ENCODE measurements at places on chromosomes 5 and 9.
A peak's percentile ranks its signal among the peaks of the same experiment; 100 is the strongest.

DNA sequence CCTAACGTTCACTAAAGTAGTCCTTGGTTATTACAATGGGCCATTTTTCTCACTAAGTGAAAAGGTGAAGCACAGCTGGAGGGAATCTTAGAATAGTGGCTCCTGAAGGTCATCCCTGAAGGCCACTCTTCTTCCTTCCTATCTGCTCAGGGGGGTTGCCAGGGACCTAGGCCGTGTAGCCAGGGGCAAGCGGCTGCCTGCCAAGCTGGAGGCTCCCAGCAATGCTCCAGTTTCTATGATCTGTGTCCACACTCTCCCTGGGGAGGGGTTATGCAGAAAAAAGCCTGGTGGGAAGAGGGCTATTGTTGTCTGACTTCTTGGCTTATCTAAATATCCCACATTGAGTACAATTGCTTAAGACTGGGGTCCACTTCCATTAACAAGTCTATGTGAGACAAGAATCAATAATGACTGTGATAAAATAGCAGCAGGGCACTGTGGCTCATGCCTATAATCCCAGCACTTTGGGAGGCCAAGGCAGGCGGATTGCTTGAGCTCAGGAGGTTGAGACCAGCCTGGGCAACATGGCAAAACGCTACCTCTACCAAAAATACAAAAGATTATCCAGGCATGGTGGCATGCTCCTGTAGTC lies 3.8 kb downstream of the NMRK1 start:
- no peak overlapping the region for H3K4me3 ChIP-seq
- H3K27me3 ChIP-seq: no peaks in the 10 kb centered on the region
- no peak for DNase-seq
- no peak overlapping the region for H3K27ac ChIP-seq
- no peaks in the 10 kb centered on the region for H3K36me3 ChIP-seq

GRCh38 chr5:137220523-137220927 lies 278.6 kb downstream of the SPOCK1 start:
- no peak overlapping the region for H3K4me3 ChIP-seq
- no peak overlapping the region for H3K27ac ChIP-seq
- DNase-seq: peak; percentile 93
- no peaks in the 10 kb centered on the region for H3K36me3 ChIP-seq

- no peaks in the 10 kb centered on the region for H3K27me3 ChIP-seq
- no peak overlapping the region for H3K27ac ChIP-seq
- H3K4me3 ChIP-seq: no peak overlapping the region
- H3K36me3 ChIP-seq: no peaks in the 10 kb centered on the region
- peaks cover 8% of the 10 kb centered on the region for H3K4me1 ChIP-seq
Measured at GRCh38 chr5:158644301-158644700, 455.4 kb downstream of the EBF1 start.

DNA sequence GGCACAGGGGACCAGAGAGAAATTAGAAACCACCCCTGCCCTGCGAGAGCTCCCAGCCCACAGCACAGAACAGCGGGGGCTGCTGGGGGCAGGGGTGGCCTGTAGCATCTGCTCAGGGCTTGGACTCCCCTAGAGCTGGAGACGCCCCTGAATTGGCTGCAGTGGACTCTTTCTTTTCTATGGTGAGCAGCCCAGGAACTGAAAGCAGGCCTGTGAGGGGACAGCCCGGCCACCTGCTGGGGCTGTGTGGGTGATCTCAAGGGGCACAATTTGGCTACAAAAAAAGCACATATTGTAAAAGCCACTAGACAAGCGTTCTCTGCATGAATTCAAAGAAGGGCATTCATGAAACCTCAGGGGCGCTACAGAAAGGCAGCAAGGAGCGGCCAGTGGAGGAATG lies 57.5 kb upstream of the ICE1 start:
- H3K36me3 ChIP-seq: no peaks in the 10 kb centered on the region
- no peak overlapping the region for H3K4me3 ChIP-seq
- no peaks in the 10 kb centered on the region for H3K27me3 ChIP-seq
- no peak overlapping the region for H3K27ac ChIP-seq
- DNase-seq: no peak

DNA sequence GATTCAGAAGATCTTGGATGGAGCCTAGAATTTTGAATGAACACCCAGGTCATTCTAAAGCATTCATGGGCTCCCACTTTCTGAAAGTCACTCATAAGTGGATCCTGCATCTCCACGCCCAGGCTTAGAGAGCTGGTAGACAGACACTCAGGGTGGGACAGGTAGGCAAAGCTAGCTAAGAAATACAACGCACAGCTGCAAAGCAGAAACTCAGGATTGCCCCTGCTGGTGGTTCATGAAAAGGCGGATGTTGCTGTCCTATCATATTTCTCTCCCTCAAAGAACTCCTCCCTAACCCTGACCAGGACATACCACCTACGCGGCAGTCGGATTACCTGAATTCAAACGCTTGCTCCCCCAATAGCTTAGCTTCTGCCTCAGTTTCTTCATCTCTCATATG lies 226.5 kb downstream of the GLIS3 start:
- DNase-seq: peak; percentile 18
- no peaks in the 10 kb centered on the region for H3K36me3 ChIP-seq
- no peak overlapping the region for H3K4me3 ChIP-seq
- H3K4me1 ChIP-seq: peaks cover 3% of the 10 kb centered on the region

DNA sequence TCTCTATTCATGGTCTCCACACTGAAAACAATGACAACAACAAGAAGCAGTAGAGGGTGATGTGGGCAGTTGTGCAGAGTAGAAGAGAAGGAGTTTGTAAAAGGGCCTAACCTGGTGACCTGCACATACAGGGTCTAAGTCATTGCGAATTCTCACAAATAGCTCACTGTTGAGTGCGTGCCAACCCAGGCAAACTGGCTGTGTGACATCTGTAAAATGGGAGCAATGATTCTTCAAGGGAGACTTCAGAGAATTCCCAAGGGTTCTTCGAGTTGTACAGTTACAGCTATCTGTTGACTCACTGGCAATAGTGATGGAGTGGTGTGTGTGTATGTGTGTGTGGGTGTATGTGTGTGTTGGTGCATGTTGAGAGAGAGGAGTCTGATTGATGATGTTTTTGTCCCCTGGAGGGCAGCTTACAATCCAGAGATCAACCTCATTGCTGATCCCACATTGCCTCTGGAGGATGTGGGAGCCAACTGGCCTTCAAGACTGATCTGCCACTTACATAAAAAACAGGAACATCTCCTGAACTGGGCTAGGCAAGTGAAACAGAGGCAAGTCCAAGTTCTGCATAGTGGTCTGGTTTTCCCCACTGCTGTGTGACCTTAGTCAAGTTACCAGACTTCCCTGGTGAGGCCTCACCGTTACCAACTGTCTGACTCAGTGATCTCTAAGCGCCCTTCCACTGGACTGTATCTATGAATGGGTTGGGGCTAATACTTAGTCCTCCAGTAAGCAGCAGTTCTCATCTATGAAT lies 3.2 kb downstream of the FAT2 start:
- H3K36me3 ChIP-seq: no peaks in the 10 kb centered on the region
- H3K27ac ChIP-seq: no peak overlapping the region
- no peak for DNase-seq
- H3K27me3 ChIP-seq: no peaks in the 10 kb centered on the region
- H3K4me1 ChIP-seq: no peaks in the 10 kb centered on the region

DNA sequence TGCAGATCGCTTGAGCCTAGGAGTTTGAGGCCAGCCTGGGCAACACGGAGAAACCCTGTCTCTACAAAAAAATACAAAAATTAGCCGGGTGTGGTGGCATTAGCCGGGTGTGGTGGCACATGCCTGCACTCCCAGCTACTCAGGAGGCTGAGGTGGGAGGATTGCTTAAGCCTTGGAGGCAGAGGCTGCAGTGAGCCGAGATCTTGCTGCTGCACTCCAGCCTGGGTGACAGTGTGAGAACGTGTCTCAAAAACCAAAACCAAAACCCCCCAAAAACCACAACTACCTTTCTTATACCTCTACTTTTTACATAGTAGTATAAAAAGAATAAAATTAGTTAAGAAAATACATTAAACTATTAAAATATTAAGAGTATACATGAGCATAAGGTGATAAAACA lies 121.2 kb downstream of the RAPGEF6 start:
- no peaks in the 10 kb centered on the region for H3K36me3 ChIP-seq
- no peak for DNase-seq
- no peak overlapping the region for H3K27ac ChIP-seq
- peaks cover 12% of the 10 kb centered on the region for H3K4me1 ChIP-seq
- H3K27me3 ChIP-seq: no peaks in the 10 kb centered on the region

- no peaks in the 10 kb centered on the region for H3K27me3 ChIP-seq
- H3K4me3 ChIP-seq: no peak overlapping the region
- peak overlapping the region; percentile 74 for H3K27ac ChIP-seq
Measured at GRCh38 chr5:9781890-9782289, 151.7 kb upstream of the TAS2R1 start.

GRCh38 chr5:132445640-132445923 lies 45.0 kb downstream of the IRF1 start:
- no peaks in the 10 kb centered on the region for H3K36me3 ChIP-seq
- H3K4me1 ChIP-seq: peaks cover 16% of the 10 kb centered on the region
- no peak overlapping the region for H3K4me3 ChIP-seq
- DNase-seq: no peak
- no peaks in the 10 kb centered on the region for H3K27me3 ChIP-seq

DNA sequence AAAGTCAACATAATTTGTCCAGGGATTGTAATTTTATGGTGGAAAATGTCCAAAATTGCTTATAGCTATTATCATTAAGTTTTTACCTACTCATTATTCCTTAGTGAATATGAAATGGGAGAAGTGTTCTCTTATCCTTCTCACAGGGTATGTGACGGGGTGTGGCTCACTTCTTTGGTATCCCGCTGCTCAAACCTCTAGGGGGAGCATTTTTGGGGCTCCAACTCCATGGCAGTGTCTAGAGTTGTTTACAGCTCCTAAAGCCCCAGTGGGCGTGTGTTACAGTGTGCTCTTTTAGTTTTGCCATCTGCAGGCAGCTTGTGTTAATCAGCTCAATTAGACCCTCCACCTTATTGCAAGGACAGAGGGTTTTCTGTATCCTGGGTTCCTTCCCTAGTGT lies 89.4 kb downstream of the CDKN2A start:
- no peak overlapping the region for H3K27ac ChIP-seq
- no peaks in the 10 kb centered on the region for H3K4me1 ChIP-seq
- no peaks in the 10 kb centered on the region for H3K27me3 ChIP-seq
- peak; percentile 13 for DNase-seq
- H3K36me3 ChIP-seq: no peaks in the 10 kb centered on the region
- H3K4me3 ChIP-seq: no peak overlapping the region

DNA sequence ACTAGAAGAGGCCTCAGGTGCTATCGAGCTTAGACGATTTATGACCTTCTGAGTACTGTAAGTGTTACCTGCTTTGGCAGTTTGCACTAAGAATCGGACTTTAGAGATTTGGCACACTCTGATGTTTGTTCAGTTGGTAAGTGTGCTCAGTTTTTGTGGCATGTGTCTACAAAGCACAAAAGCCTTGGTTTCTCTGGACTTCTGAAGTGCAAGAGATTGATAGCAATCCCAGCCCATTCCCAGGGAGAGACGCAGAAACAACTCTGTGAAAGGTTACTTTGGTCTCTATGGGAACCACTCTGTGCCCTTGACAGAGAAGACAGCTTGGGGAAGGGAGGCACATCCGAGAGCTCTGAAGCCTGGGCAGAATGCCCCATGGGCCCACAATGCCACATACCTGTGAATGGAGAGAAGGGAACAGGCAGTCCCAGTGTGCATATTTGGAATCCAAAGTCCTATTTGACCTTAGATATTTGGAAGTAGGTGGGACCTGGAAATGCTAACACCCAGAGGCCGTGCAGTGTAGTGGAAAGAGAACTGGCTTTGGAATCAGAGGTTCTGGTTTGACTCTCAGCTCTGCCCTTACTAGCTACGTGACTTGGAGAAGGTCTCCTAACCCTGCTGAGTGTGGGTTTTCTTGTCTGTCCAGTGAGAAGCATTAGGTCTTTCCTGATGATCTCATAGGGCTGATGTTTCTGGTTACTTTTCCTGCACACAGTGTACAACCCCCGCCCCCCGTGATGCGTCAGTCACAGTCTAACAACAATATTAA lies 194.3 kb upstream of the VLDLR start:
- H3K27ac ChIP-seq: no peak overlapping the region
- no peaks in the 10 kb centered on the region for H3K36me3 ChIP-seq

- no peaks in the 10 kb centered on the region for H3K36me3 ChIP-seq
- H3K27ac ChIP-seq: no peak overlapping the region
- no peak for DNase-seq
- H3K4me3 ChIP-seq: no peak overlapping the region
Measured at GRCh38 chr5:94545870-94546625, 72.4 kb downstream of the KIAA0825 start.

DNA sequence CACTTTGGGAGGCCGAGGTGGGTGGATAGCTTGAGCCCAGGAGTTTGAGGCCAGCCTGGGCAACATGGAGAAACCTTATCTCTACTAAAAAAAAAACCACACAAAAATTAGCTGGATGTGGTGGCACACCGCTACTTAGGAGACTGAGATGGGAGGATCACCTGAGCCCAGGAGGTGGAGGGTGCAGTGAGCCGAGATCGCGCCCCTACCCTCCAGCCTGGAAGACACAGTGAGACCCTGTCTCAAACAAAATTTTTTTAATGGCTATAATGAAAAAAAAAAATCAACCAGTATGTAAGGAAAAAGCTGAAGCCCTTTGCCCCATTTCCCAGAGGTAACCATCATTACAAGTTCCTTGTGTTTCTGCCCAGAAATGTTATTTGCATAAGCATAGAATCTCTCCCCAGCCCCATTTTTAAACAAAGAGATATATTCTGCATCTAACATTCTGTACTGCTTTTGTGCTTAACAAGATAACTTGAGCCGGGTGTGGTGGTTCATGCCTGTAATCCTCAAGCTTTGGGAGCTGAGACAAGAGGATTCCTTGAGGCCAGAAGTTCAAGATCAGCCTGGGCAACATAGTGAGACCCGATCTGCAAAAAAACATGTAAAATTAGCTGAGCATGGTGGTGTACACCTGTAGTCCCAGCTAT lies 35.1 kb upstream of the KCNIP1 start:
- H3K27ac ChIP-seq: no peak overlapping the region
- no peak overlapping the region for H3K4me3 ChIP-seq
- DNase-seq: no peak

DNA sequence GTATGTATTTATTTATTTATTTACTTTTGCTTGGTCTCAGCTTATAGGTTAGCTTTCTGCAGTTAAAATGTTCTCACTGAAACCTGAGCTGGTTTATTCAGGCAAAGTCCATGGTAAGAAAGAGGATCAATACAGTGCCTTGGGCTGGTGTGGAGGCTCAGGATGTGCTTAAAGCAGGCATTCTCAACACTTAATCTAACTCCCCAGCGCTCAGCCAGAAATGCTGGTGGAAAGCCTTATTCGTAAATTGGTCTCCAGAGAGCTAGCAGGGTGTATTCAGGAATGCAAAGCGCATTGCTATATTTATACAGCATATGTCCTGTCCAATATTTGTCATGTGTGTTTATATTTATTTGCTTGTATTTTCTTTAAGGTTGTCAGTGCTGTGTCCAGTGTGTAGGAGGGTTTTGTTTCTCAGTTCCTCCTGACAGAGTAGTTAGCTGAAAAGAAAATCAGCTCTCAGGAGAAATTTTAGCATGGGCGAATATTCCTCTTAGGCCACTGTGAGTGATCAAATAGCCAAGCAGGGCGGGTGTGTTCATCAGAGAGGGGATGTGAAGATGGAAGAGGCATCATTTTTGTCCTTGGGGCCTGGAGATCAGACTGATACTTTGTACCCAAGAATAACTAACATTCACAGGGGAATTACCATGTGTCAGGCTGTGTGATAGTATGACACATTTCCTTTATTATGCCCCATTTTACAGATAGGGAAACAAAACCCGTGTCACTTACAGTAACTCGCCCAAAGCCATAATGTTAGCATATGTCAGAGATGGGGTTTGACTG lies 65.8 kb downstream of the DOCK2 start:
- H3K27me3 ChIP-seq: no peaks in the 10 kb centered on the region
- peaks cover 19% of the 10 kb centered on the region for H3K4me1 ChIP-seq
- no peaks in the 10 kb centered on the region for H3K36me3 ChIP-seq
- no peak overlapping the region for H3K4me3 ChIP-seq
- H3K27ac ChIP-seq: no peak overlapping the region

GRCh38 chr5:125696762-125697161 lies 726.4 kb upstream of the GRAMD2B start:
- H3K36me3 ChIP-seq: no peaks in the 10 kb centered on the region
- DNase-seq: peak; percentile 69
- peaks cover 15% of the 10 kb centered on the region for H3K4me1 ChIP-seq
- no peak overlapping the region for H3K4me3 ChIP-seq
- peak overlapping the region; percentile 40 for H3K27ac ChIP-seq
